GM13977 (cell line): ENCODE measurements at places on chromosomes 12 and 14.

DNA sequence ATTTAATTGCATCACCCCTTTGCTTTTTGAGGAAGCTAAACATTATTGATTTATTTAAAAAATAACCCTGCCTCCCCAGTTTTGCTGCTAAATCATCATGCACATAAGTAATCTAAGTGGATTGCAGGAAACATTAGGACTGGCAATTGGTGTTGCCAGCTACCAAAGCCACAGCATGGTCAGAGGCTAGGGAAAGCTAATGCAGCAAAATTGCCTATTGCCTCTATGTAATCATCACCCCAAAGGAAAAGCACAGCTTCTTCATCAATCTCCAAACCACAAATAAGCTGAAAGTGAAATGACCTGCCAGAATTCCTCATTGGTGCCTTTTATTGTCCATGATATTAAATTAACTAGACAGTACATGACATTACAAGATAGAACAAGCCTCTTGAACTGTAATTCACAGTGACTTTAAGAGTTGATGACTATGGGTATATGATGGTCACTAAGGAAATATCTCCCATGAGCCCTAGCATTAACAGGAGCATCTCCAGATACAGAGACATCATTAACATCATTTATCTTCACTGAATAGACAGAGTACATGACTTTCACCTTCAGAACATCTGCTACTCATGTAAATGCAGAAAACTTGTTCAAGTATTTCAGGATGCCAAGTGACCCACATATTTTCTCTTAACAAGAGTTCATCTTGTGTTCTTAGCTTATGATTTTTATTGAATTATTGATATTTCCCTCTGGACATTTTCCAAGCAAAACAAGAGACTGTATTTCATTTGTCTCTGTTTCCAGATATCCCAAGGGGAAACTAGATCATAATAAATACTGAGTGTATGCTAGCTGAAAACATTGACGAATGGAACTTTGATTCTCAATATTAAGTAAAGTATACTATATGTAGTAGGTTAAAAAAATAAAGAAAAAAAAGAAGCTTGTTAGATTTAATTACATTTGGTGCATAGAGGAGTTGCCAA, 29.4 kb downstream of the PTPRR start:
- DNase-seq = no peak

DNA sequence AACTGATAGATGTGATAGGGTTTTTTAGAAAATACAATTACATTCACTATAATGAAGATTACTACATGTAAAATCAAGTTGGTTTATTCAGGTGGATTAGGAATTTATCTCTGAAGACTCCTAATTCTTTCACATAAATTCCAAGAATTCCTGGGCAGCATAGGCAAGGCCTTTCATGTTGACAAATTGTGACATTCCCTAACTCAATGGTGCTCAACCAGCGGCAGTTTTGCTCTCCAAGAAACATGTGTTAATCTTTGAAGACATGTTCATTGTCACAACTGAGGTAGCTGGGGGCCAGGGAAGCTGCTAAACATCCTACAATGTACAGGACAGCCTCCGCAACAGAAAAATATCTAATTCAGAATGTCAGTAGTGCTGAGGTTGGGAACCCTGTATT, 46.3 kb downstream of the PTPRQ start:
- no peak for DNase-seq

GRCh38 chr14:104287301-104288009, 149.1 kb downstream of the KIF26A start:
- no peak for DNase-seq

DNA sequence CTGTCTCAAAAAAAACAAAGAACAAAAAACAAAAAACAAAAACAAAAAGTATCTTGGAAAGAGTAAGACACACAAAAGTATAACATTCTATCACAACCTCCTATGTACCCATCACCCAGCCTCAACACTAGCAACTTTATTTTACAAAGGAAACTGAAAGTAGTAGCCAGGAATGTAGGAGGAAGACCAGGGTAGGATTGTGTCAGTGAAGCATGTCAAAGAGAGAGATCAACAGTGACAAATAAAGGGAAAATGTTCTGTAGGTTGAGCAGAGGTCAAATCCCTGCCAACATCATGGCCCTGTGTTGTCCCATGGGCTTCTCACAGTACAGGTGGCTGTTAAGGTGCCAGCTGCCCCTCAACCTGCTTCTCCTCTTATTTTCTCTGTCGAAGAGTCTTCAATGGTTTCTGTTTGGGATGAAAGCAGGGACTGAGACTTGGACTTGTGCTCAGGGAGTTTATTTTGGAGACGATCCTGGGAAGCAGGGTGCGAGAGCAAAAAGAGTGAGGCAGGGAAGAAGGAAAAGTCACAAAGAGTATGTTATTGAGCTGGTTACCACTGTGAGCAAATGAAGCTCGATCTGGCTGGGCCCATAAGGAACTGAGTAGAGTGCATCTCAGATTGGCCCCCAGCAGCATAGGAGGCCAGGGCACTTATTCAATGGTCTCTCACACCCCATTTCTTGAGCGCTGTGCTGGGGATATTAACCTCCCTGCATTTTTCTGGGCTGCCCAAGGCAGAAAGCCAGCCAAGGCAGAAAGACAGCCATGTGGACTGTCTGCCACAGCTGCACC, 29.4 kb upstream of the CTDSP2 start:
- DNase-seq = no peak

GRCh38 chr12:38053655-38054464, 262.7 kb upstream of the ALG10B start:
- peak; percentile 3 for DNase-seq

DNA sequence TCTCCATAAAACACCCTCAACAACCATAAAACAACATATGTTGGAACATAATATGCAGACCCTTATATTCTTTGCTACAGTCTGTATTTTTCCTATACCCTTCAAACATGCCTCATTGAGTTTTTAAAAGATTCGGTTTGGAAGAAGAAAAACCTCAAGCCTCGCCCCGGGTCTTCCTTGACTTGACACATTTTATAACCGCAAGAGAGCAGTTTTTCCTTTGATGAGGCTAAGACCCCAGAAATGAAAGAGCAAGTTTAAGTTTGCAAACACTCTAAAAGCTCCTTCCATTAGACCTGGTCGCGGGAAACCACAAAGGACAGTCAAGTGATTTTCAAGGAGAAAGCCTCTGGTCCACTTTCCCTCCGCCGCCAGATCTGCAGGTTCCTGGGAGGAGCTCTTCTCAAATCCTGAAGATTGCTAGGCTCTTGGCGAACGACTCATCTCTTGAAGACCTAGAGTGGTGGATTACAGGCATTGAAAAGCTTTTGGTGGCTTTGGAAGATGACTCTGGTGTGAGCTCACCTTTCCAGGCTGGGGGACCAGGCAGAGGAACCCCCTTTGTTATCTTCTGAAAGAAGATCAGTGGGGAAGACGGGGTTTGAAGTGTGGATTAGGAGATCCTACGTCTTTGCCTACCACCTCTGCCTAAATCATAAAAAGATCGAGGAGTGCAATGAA, at the start of gene ASCL4:
TSS of gene ASCL4 (plus strand) at position 356 of the 681 bp plus-strand sequence. CDS start 515 bp downstream, outside the sequence.
- DNase-seq = no peak

DNA sequence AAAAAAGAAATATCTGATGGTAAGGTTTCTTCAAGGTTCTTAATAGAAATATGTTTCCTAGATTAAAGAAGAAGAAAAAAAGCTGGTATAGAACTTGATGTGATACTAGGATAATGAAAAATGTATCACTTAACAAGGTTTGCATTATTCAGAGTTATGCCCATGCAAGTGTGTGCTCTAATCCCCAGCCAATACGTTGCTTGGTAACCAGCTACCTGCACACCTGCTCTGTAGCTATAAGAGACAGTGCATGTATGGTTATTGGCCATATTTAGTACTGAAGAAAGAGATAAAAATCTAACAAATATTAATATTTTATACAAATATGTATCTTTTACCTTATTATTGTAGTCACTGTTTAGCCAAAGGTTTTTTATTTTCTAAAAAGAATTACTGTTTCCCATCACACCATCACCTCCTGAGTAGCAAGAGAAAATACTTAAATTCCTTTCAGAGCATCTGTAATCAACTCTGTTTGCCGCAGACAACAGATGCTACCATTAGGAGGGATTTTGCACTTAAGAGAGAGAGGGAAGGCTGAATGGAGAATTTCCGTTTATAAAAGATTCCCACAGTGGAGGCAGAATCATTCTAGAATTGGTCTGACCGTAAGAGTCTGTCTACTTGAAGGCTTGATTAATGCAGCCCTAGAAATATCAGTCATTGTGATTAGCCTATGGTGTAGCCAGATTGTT, 115.6 kb downstream of the NEDD1 start:
- no peak for DNase-seq

- DNase-seq = no peak
Observed at GRCh38 chr14:101755591-101756324, 5.8 kb upstream of the PPP2R5C start.

- peak; percentile 35 for DNase-seq
Observed at GRCh38 chr12:116497051-116497591, 62.1 kb upstream of the MAP1LC3B2 start.

DNA sequence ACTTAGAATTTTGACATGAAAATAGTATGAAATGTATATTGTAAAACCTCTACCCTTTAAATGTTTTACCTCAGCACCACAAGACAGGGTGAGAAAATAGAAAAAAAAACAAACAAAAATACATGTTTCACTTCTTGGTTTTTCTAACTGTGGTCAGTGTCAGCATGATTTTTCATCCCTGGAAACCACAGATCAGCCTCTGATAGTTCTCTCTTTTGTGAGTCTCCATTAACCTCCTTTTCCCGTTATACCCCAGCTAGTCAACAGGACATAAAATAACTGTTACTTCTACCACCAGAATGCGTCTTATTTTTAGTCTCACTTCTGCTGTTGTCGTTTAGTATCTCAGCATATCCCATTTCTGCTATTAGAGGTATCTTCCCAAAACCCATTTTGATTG, 48.3 kb upstream of the KCNMB4 start:
- DNase-seq = no peak

- no peak for DNase-seq
Observed at GRCh38 chr12:20426191-20426590, 57.9 kb downstream of the PDE3A start.

GRCh38 chr12:107660861-107661415, 24.7 kb upstream of the PWP1 start:
- DNase-seq = no peak

- DNase-seq = no peak
Observed at GRCh38 chr12:123614531-123614930, 12.6 kb downstream of the DDX55 start.

DNA sequence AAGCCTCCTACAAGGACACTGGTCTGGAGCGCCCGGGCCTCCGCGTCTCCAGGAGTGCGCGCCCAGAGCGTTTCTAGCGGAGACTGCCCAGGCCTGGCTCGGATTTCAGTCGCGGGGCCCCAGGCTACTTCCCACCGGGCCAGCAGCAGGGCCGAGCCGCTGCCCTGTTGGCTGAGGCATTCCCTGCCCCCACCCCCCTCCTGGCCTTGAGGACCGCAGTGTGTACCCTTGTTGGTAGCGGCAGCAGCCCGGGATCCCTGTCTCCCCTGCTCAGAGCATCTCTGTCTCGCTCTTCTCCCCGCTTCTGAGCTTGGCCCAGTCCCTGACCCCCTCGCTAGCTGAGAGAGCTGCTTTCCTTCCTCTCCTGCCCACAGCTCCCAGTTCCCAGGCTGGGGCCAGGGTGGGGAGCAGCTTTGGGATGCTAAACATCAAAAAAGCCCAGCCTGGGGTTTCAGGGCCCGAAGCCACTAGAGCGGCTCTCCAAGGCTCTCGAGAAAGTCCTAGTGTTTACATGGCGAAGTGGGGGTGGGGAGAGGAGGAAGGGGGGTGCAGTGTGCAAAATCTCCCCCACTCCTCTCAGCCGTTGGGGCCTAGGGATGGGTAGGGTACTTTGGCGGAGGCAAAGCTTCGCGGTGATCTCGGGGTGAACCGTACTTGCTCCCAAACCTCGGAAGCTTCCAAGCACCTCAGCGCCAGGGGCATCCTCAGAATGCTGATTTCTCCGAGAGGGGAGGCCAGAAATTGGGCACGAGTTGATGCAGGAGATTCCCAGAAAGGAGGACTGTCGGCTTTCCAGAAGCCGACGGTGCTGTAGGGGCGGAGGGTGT, 6.4 kb downstream of the NKX2-1 start:
- DNase-seq = peak; percentile 39

GRCh38 chr14:36829547-36829946, 167.9 kb downstream of the PAX9 start:
- DNase-seq = no peak

- no peak for DNase-seq
Observed at GRCh38 chr14:74558655-74559054, 53.4 kb downstream of the LTBP2 start.

GRCh38 chr12:56581418-56582145, 48.5 kb downstream of the BAZ2A start:
- peak; percentile 44 for DNase-seq

DNA sequence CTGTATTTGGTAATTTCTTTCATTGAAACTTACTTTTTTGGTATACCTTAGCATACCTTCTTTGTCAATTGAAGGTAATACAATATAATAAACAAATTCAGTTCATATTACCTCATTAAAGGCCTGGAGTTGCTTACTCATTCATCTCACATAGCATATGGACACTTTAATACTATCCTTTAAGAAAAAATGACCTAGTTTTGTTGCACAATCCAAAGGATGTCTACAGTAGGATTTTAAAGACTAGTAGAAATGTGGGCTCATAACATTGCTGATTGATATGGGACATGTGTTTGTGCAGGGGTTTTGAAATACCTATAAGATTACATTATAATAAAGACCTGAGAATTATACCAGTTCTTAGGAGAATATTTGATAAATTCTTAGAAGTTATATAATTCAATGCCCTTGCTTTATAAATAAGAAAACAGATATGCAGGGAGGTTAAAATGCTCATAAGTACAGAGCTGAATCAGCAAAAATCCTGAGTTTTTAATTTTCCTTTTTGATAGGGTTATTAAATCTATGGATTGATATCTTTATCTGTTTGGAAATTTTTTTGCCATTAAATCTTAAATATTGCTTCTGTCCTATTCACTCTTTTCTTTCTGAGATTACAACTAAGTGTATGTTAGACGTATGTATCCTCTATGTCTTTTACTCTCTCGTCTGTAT, 352.1 kb downstream of the ATP23 start:
- DNase-seq = no peak

DNA sequence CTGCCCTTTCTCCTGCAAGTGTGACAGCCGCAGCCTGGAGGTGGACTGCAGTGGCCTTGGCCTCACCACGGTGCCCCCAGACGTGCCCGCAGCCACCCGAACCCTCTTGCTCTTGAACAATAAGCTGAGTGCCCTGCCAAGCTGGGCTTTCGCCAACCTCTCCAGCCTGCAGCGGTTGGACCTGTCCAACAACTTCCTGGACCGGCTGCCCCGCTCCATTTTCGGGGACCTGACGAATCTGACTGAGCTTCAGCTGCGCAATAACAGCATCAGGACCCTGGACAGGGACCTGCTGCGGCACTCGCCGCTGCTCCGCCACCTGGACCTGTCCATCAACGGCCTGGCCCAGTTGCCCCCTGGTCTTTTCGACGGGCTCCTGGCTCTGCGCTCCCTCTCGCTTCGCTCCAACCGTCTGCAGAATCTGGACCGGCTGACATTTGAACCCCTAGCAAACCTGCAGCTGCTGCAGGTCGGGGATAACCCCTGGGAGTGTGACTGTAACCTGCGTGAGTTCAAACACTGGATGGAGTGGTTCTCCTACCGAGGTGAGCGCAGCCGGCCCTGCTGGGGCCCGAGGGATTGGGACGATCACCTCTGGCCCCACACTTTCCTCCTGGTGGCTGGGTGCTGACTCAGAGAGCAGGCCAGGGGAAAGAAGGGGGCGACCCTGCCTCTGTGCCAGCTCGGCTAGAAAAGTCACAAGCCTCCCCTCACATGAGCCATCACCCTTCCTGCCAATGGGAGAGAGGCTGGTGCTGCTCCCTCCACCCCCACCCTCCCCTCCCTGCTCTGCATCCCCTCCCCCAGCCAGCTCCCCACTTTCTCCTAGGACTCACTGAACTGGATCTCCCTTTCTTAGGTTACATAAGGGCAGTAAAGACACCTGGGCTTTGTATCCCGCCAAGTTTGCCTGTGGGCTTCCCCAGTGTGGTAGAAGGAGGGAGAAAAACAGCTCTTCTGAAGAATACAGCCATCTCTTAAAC, 10.9 kb downstream of the LRTM2 start:
- peak; percentile 69 for DNase-seq
